ENCODE measurements at places on chromosomes 13 and 19. TPM values are rescaled to one million over a fixed set of nuclear protein-coding genes. Genes with fewer than 3 reads are reported as not detected.

DNA sequence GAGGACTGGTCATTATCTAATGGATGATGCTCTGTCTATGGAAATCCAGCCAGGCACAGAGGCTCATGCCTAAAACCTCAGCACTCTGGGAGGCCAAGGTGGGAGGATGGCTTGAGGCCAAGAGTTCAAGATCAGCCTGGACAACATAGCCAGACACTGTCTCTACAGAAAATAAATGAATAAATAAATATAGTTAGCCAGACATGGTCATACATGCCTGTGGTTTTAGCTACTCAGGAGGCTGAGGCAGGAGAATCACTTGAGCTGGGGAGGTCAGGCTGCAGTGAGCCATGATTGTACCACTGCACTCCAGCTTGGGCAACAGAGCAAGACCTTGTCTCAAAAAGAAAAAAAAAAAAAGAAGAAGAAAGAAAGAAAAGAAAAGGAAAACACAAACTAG, 234.7 kb downstream of the TSHZ3 start:
- no peak overlapping the region for H3K27ac ChIP-seq
- H3K36me3 ChIP-seq: no peaks in the 10 kb centered on the region
- no peak for DNase-seq
- peaks cover 5% of the 10 kb centered on the region for H3K4me1 ChIP-seq

- no peak for DNase-seq
- no peaks in the 10 kb centered on the region for H3K4me1 ChIP-seq
- no peak overlapping the region for H3K4me3 ChIP-seq
- no peak overlapping the region for H3K27ac ChIP-seq
- no peaks in the 10 kb centered on the region for H3K36me3 ChIP-seq
Observed at GRCh38 chr13:34637138-34637537, 304.9 kb upstream of the NBEA start.

DNA sequence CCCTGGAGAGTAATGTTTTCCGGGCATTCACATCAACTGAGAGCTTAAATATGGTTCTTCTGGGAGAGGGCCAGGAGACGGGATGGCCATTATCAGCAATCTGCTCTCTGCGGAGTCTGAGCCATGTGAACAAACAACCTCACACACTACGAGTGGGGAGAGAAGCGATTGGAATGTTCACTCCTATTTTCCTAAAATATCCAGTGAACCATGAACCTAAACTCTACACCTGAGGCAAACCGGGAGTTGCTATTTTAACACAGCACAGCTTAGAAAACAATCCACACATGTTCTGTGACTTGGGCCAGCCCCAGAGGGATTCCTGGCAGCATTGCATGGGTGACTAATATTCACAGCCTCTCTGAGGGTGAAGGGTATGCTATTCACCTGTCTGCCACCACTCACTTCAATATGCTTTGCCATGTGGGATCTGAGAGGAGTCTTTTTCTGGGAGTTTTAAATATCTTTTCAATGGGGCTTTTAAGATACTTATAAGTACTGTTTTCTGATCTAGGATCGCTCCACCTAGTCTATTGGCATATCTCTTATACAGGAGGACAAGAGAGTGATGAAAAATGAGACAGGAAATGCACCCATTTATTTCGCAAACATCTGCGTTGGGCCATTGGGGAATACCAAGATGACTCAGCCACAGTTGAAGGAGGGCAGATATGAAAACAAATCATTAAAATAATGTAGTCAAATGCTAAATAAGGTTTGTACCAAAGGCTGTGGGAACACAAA, 72.6 kb upstream of the SERP2 start:
- peaks cover 3% of the 10 kb centered on the region for H3K36me3 ChIP-seq
- H3K4me3 ChIP-seq: no peak overlapping the region
- H3K4me1 ChIP-seq: peaks cover 3% of the 10 kb centered on the region
- H3K27ac ChIP-seq: no peak overlapping the region
- DNase-seq: no peak

DNA sequence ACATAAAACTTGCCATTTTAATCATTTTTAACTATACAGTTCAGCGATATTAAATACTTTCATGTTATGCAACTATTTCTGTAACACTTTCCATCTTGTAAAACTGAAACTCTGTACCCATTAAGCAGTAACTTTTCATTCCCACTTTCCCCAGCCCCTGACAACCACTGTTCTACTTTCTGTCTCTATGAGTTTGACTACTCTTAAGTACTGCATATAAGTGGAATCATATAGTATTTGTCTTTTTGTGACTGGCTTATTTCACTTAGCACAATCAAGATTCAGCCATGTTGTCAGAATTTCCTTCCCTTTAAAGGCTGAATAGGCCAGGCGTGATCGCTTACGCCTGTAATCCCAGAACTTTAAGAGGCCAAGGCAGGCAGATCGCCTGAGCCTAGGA, 56.2 kb downstream of the ARHGAP35 start:
- H3K27ac ChIP-seq: peak overlapping the region; percentile 53
- H3K27me3 ChIP-seq: no peaks in the 10 kb centered on the region
- no peak for DNase-seq
- H3K4me1 ChIP-seq: peaks cover 29% of the 10 kb centered on the region
- H3K4me3 ChIP-seq: no peak overlapping the region

- H3K4me3 ChIP-seq: peak overlapping the region; percentile 0
- no peak for DNase-seq
- H3K36me3 ChIP-seq: peaks cover 4% of the 10 kb centered on the region
- no peaks in the 10 kb centered on the region for H3K27me3 ChIP-seq
Observed at GRCh38 chr13:43077906-43078305, 54.5 kb downstream of the DNAJC15 start.

DNA sequence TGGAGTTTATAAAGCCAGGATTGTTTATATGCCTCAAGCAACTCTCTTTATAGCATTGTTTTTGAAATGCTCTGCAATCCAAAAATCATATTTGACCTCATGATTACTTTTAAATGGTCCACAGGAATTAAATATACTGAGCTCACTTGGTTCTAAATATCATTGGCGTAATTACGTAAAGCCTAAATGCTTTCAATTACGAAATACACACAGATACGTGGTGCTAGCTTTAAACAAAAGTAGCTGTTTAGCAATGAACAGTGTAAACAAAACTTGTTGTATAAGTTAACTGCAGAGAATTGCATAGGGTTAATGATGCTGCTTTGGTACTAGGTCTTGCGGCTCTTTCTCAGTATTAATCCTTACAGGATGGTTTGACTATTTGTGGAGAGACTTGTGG, 346.6 kb downstream of the COG6 start:
- H3K4me3 ChIP-seq: no peak overlapping the region
- H3K4me1 ChIP-seq: peaks cover 14% of the 10 kb centered on the region
- DNase-seq: no peak
- no peak overlapping the region for H3K27ac ChIP-seq
- H3K36me3 ChIP-seq: peaks cover 2% of the 10 kb centered on the region
- no peaks in the 10 kb centered on the region for H3K27me3 ChIP-seq

The KIR3DL2 gene
- 0.92 TPM for total RNA-seq

The MAST3 gene
- 50.8 TPM for total RNA-seq

GRCh38 chr19:10892256-10892655, 20.9 kb downstream of the CARM1 start:
- H3K27ac ChIP-seq: no peak overlapping the region
- H3K27me3 ChIP-seq: no peaks in the 10 kb centered on the region
- peaks cover 15% of the 10 kb centered on the region for H3K4me1 ChIP-seq
- H3K4me3 ChIP-seq: no peak overlapping the region
- no peak for DNase-seq

- H3K36me3 ChIP-seq: peaks cover 4% of the 10 kb centered on the region
- peaks cover 3% of the 10 kb centered on the region for H3K4me1 ChIP-seq
- peak overlapping the region; percentile 68 for H3K27ac ChIP-seq
- H3K4me3 ChIP-seq: no peak overlapping the region
- DNase-seq: no peak
Observed at GRCh38 chr13:45258334-45258675, 57.5 kb upstream of the KCTD4 start.

The RPS28 gene
- 3,190 TPM for total RNA-seq

DNA sequence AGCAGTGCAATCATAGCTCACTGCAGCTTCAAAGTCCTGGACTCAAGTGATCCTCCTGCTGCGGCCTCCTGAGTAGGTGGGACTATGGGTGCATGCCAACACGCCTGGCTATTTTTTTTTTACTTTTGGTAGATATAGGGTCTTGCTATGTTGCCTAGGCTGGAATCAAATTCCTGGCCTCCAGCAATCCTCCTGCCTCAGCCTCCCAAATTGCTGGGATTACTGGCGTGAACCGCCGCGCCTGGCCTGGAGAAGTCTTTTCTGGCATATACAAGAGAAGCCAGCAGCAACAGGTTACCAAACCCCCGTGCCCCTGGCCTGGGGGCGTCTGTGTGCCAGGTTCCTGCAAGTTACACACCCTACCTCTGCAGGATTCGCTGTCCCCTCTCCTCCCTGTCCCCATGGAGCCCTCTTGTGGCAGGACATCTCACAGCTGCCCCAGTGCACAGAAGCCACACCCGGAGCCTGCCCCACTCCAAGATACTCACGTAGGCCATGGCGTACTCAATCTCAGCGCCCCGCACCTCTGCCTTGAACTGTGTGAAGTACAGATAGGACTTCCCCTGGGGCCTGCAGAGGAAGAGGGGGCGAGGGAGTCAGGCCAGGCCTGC, 9.9 kb downstream of the MYDGF start:
- no peak for DNase-seq
- H3K27me3 ChIP-seq: no peaks in the 10 kb centered on the region
- no peak overlapping the region for H3K4me3 ChIP-seq
- no peaks in the 10 kb centered on the region for H3K36me3 ChIP-seq

DNA sequence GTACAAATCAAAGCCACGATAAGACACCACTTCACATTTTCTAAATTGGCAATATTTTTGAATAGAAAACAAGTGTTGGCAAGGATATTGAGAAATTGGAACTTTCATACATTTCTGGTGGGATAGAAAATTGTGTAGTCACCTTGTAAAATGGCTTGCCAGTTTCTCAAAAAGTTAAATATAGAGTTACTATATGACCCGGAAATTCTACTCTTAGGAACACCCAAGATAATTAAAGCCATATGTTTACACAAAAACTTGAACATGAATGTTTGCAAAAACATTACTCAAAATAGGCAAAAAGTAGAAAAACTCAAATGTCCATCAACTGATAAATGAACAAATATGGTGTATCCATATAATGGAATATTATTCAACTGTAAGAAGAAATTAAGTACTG, 552.5 kb downstream of the TBC1D4 start:
- H3K36me3 ChIP-seq: no peaks in the 10 kb centered on the region
- no peak overlapping the region for H3K27ac ChIP-seq
- H3K4me1 ChIP-seq: no peaks in the 10 kb centered on the region
- H3K4me3 ChIP-seq: no peak overlapping the region
- no peak for DNase-seq

- H3K27me3 ChIP-seq: no peaks in the 10 kb centered on the region
- peak overlapping the region; percentile 6 for H3K27ac ChIP-seq
- DNase-seq: no peak
- no peak overlapping the region for H3K4me3 ChIP-seq
Observed at GRCh38 chr19:24099829-24100228, 12.8 kb downstream of the ZNF254 start.

The CNN1 gene
- total RNA-seq: 2.6 TPM

- H3K27ac ChIP-seq: no peak overlapping the region
- no peak overlapping the region for H3K4me3 ChIP-seq
- H3K27me3 ChIP-seq: peaks cover 37% of the 10 kb centered on the region
- no peaks in the 10 kb centered on the region for H3K4me1 ChIP-seq
- DNase-seq: no peak
Observed at GRCh38 chr13:39552246-39552645, 50.7 kb downstream of the LHFPL6 start.

The PROZ gene
- total RNA-seq: not detected

The KLK8 gene
- total RNA-seq: not detected

- DNase-seq: no peak
- no peaks in the 10 kb centered on the region for H3K36me3 ChIP-seq
- peak overlapping the region; percentile 49 for H3K27ac ChIP-seq
- peaks cover 24% of the 10 kb centered on the region for H3K4me1 ChIP-seq
Observed at GRCh38 chr19:47350630-47351029, 1.5 kb downstream of the DHX34 start.

- no peak overlapping the region for H3K4me3 ChIP-seq
- H3K27me3 ChIP-seq: peaks cover 15% of the 10 kb centered on the region
- no peaks in the 10 kb centered on the region for H3K36me3 ChIP-seq
- no peak for DNase-seq
- H3K4me1 ChIP-seq: no peaks in the 10 kb centered on the region
Observed at GRCh38 chr13:25489238-25489637, 117.5 kb downstream of the ATP8A2 start.

DNA sequence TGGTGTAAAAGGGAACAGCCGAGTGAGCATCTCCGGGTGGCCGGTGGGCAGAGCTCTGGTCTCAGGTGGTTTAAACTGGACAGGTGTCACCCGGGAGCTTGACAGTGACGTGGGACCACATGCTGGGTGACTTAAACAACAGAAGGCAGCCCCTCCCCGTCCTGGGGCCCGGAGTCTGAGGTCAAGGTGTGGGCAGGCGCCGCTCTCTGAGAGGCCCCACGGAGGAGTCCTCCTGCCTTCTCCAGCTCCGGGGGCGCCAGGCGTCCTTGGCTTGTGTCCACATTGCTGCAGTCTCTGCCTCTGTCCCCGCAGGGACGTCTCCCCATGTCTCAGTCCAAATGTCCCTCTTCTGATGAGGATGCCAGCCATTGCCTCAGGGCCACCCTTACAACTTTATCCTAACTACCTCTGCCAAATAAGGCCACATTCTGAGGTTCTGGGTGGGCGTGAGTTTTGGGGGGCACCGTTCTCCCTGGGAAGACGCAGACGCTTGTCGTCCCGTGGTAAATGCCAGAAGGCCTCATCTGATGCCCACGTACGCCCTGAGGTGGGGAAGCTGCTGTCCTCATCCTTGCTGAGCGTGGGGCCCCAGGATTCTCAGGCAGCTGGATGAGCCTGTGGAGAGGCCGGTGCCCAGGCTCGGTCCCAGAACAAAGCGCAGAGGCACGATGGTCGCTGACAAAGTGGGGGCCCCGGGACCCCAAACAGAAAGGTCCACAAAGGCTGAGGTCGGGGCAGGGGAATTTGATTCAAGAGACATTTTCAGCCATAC, 12.9 kb downstream of the GZMM start:
- no peaks in the 10 kb centered on the region for H3K27me3 ChIP-seq
- no peak overlapping the region for H3K4me3 ChIP-seq
- no peaks in the 10 kb centered on the region for H3K36me3 ChIP-seq
- no peak overlapping the region for H3K27ac ChIP-seq
- DNase-seq: no peak

- H3K27me3 ChIP-seq: peaks cover 6% of the 10 kb centered on the region
- no peaks in the 10 kb centered on the region for H3K36me3 ChIP-seq
- DNase-seq: no peak
- H3K4me1 ChIP-seq: no peaks in the 10 kb centered on the region
- no peak overlapping the region for H3K27ac ChIP-seq
Observed at GRCh38 chr13:84377106-84377505, 494.8 kb upstream of the SLITRK1 start.

GRCh38 chr19:40335101-40335500, 13.1 kb downstream of the C19orf47 start:
- no peak overlapping the region for H3K27ac ChIP-seq
- no peaks in the 10 kb centered on the region for H3K27me3 ChIP-seq
- no peak overlapping the region for H3K4me3 ChIP-seq
- peaks cover 3% of the 10 kb centered on the region for H3K4me1 ChIP-seq

- DNase-seq: no peak
- H3K27ac ChIP-seq: peak overlapping the region; percentile 9
- H3K36me3 ChIP-seq: peaks cover 5% of the 10 kb centered on the region
- H3K4me1 ChIP-seq: peaks cover 47% of the 10 kb centered on the region
- peak overlapping the region; percentile 58 for H3K4me3 ChIP-seq
Observed at GRCh38 chr19:31355665-31356289, 6.5 kb upstream of the TSHZ3 start.

The TEX26 gene
- total RNA-seq: not detected
